Erythroblast (primary cell): ENCODE measurements at places on chromosomes 3 and 15.

- peak; percentile 75 for DNase-seq
These were observed 1.5 kb downstream of the IGF2BP2 start for GRCh38 chr3:185823078-185824044.

DNA sequence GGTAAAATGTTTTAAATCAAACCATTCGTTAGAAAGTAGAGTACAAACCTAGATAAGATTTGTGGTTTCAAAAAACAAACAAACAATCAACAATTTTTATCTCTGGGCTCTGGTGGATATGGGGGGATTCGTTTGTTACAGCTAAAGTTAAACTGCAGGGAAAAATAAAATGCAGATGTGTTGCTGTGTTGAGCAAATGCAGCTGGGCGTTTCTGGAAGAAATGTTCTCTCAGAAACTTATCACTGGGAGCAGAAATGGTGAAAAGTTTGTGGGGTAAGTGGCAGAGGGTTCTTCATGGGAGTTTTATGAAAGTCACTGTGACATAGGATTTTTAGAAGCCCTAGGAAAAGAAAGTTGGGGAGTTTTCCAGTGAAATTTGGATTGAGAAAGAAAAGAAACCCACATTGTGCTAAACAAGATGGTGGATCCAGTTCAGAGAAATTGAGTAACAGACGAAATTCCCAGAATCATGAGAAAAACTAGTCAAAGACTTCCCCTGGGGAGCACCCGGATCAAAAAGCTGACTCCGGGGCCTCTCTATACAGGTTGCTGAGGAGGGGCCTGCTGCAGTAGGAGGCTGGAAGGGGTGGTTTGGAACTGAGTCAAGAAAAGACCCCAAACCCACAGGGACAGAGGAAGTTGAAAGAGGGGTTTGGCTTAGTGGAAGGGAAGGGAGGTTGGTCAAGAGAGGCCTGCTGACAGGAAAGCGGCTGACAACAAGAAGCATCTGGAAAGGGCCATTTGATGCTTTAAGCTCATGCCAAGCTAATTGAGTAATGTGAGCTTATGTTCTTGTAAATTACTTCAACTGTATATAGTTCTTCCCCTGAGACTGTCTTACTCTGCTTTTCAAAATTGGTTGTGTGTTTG is 108.7 kb downstream of the RARB start:
- DNase-seq = no peak

DNA sequence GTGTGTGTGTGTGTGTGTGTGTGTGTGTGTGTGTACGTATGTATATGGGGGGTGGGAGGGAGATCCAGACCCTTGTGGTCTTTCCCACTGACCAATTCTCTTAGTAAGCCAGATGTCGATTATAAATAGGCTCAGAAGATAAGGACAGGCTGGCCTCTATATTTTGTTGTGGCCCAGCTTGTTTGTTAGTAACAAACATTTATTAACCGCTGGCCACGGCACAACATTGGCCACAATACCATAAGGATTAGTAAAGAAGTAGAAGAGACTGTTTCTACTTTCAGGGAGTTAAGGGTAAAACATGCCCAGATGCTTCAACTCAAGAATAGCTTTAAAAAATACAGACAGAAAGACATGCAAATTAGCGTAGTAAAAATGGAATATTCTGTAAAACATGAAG is 58.1 kb downstream of the ABHD2 start:
- DNase-seq = no peak

DNA sequence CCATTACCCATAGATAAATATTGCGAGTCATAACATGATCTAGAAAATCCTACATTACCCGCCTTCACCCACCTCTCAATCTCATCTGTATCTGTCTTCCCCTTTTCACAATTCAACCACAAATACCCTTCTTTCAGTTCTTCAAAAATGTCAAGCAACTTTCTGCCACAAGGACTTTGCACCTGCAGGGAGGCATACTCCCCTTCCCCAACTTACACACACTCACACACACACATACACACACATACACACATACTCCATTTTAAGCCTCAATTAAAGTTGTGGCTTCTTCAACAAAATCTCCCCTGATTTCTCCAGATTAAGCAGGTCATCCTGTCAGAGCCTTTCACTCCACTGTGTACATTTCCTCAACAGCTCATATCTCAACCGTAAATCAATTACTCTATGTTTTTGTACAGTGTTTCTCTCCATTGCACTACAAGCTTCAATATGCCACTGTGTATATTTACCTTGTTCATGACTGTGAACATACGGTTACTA is 33.1 kb upstream of the CCDC50 start:
- DNase-seq = no peak
